ENCODE measurements at places on chromosomes 7 and 10.

- no peak for DNase-seq
Observed at GRCh38 chr7:84317536-84317935, 122.9 kb upstream of the SEMA3A start.

DNA sequence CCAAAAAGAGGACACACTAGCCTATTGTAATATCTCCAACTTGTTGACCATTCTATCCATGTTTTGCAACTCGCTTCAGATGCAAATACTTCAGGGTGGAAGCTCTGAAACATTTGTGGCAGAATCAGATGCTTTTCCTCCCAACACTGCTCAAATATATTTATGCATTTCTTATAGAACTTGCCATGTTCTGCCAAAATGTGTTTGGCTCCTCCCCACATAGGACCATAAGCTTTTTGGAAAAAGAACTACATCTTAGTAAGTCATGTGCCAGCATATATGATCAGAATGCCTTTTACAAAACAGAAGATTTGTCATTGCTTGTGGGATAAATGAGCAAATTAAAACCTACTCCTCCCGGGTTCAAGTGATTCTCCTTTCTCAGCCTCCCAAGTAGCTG lies 484.5 kb downstream of the TNS3 start:
- no peak for DNase-seq

- DNase-seq, result no peak
Observed at GRCh38 chr10:32077896-32078485, 21.8 kb upstream of the KIF5B start.

- DNase-seq, result no peak
Observed at GRCh38 chr7:77580762-77581350, 43.8 kb downstream of the PTPN12 start.

- DNase-seq, result no peak
Observed at GRCh38 chr10:79148452-79149344, 79.9 kb downstream of the ZMIZ1 start.

- no peak for DNase-seq
Observed at GRCh38 chr10:79166312-79166721, 97.6 kb downstream of the ZMIZ1 start.

- no peak for DNase-seq
Observed at GRCh38 chr7:9250876-9251275, 817.5 kb downstream of the NXPH1 start.

DNA sequence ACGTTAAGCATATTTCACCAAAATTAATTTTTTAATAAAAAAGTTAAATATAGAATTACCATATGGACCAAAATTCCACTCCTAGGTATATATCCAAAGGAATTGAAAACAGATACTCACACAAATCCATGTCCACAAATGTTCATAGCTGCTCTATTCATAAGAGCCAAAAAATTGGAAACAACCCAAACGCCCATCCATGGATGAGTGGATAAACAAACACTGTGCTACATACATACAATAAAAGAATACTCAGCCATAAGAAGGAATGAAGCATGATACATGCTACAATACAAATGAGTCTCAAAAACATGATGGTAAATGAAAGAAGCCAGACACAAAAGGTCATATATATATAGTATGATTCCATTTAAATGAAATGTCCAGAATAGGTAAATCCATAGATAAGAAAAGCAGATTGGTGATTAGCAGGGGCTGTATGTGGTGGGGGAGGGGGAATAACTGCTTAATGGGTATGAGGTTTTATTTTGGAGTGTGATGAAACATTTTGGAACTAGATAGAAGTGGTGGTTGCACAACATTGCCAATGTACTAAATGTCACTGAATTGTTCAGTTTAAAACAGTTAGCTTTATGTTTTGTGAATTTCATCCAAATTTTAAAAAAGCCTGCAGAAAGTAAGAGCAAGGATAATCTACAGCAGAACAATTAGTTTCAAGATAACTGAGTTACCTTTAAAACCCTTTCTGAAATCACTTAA lies 101.2 kb upstream of the EFCAB10 start:
- no peak for DNase-seq

- no peak for DNase-seq
Observed at GRCh38 chr10:352476-353235, 217.4 kb downstream of the ZMYND11 start.

DNA sequence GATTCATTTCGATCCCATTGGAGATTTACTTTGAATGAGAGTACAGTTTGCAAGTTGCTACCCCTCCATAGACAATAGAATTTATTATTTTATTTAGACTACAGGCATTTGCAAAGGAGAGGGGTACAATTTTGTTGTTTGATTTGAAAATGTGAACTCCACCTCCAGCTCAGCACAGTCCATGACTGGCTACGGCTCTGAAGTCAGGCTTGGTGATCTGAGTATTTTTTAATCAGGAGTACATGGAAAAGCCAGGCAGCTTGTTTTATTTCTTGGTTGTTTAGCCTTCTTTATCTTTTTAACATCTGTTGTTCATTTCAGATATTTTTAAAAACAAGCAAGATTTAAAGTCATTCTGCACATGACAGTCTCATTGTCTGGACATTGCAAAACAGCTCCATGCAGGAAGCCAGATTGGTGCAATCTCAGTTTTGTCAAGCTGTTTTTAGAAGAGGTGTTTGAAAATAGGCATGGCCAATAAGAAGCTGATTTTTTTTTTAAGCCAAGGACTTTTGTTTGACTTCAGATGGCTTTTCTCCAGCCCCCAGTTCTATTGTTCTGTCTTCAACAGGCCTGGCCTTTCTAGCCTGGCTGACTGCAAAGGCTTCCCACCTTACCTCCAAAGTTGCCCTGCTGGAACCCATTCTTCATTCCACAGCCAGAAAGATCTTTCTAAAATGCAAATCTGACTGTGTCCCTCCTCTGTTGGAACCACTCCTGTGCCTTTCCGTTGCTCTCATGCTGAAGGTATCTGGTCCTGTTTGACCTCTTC lies 12.2 kb downstream of the PLXDC2 start:
- no peak for DNase-seq

DNA sequence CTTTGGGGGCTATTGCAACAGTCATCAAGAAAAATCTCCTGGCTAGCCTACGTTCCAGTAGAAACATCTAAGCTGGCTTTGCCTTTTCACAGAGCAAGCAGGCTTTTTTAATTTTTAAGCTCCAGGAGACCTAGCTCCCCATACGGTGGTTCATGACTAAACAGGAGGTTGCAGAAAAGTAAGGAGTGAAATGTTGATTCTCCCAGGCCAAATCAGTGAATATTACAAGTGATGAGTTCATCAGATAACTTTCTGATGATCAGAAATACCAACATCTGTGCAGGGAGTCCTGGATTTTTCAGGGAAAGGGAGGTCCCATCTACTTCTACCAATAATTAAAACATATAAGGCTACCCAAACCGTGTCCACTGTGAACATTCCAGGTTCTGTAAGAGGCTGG lies 477.3 kb upstream of the CELF2 start:
- DNase-seq, result no peak

- DNase-seq, result no peak
Observed at GRCh38 chr7:148687555-148687954, 11.1 kb upstream of the CUL1 start.

DNA sequence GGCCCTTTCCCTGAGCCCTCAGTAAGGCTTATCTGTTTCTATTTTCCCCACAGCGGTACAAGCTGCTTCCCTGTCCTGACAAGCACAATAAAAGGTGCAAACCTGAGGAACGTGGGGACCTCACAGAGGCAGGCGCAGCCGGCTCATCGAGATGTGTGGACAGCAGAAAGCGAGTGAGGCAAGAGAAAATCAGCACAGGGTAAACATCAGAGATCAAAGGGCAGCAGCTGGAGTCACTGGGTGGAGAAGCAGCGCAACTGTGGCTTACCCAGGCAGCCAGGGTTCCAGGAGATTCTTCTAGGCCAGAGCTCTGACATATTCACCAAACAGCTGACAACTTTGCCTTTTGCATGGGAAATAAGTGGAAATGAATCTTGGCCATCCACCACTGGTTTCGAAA lies 212.6 kb downstream of the WDR11 start:
- no peak for DNase-seq

- DNase-seq, result no peak
Observed at GRCh38 chr10:100655326-100655759, 90.0 kb upstream of the PAX2 start.

DNA sequence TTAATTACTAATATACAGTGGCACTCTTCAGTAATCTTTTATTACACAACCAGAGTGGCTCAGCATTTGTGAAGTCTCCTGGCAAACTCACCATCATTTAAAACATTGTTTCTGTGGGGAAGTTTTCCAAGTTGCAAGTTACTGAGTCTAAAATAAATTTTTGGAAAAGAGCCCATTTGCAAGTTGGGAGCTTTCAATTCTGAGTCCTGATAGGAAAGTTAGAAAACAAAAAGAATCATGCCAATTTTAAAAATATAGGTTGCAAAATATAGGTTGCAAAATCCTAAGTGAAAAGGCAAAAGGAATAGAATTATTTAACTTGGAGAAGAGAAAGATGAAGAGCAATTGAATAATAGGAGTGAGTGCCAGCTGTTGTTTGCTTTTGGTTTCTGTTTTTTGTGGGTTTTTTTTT lies 378.8 kb upstream of the C7orf33 start:
- no peak for DNase-seq

DNA sequence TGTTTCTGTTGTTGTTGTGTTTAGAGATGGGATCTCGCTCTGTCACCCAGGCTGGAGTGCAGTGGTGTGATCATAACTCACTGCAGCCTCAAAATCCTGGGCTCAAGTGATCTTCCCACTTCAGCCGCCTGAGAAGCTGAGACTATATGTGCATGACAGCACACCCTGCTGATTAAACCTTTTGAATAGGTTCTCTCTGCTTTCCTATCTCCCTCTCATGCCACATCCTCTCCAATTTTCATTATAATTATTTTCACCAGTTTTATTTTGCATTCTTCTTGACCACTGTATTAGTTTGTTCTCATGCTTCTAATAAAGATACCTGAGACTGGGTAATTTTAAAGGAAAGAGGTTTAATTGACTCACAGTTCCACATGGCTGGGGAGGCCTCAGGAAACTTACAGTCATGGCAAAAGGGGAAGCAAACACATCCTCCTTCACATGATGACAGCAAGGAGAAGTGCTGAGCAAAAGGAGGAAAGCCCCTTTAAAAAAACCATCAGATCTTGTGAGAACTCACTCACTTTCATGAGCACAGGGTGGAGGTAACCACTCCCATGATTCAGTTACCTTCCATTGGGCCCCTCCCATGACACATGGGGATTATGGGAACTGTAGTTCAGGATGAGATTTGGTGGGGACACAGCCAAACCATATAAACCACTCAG lies 12.9 kb downstream of the AGK start:
- DNase-seq, result peak; percentile 58

GRCh38 chr10:52143338-52143737 lies 170.7 kb upstream of the DKK1 start:
- DNase-seq, result no peak

GRCh38 chr7:27595009-27595408 lies 67.7 kb downstream of the HIBADH start:
- no peak for DNase-seq

GRCh38 chr7:107874605-107875446 lies 16.2 kb upstream of the DLD start:
- peak; percentile 51 for DNase-seq

DNA sequence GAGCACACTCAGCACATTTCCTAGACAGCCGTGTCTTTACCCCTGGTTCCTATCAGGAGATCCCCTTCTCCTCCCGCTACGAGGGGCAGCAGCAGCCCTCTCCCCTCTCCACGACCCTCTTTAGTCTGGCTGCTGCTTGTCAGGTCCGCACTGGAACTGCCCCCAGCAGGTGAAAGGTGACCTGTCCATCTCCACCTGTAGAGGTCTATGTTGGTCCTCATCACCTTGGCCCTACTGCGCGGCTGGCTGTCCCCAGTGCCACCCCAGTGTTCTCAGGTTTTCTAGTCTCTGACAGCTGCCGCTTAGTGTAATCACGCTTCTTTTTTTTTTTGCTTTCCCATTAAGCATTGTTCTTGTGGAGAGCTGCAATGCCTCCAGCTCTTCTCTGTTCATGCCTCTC lies 545.7 kb downstream of the SDK1 start:
- DNase-seq, result no peak

GRCh38 chr10:78890506-78890905 lies 178.3 kb upstream of the ZMIZ1 start:
- DNase-seq, result no peak

DNA sequence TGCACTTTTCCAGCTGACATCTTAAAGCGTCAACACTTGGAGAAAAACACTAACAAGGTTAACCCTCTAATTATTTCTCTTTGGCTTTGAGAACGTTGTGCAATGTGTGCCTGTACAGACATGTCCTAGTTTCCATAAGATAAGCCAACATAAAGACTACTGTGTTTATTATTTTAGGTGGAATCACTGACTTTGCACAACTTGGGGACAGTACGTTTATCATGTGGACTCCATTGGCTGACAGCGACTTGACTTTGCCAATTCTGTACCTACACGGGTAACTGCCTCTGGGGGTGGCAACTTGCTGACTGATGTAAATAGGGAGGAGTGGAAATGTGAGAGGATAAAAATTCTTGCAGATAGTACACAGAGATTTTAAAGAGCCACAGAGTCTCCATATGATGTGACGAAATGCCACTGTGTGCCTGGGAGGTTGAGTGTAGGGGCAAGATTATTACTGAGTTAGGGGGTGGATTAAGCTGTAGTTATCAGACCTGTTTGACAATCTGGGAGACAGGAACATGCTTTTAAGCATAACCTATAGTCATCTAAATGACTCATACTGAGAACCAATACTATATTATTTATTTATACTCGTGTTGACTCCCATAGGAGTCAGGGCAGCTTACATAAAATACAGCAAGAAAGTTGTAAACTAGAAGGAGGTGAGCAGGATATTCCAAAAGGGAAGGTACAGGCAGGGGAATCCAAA lies 21.0 kb downstream of the SLC13A4 start:
- no peak for DNase-seq

DNA sequence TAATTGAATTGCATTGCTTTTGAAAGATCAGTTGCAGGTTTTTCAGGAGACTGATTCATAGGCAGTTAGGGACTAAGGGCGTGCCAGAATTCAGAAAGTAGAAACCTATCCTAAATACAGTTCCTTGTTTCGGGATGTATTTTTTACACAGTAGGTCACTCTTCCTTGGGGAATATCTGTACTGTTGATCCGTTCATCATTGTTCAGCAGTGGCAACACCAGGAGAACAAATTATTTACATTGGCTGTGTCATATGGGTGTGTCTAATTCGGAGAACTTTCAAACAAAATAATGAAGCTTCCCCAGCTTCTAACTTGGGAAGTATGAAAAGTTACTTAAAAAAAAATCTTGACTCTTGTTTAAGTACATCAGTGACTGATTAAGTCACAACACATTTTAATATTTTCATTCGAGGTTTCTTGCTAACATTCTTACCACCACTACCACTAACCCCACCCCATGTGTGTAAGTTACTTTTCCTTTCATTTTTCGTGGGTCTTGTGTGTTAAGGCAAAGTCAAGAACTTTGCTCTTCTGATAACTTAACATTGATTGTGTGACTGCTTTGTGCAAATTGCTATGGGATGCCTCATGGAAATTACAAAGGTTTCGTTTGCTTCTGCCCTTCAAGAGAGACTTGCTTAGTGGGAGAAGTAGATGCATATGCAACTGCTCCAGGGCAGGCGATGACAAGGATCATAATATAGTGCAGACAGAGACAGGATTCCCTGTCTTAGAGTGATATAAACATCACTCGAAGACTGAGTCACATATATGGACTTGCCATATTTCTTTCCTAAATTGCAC lies 43.8 kb upstream of the RPA3 start:
- DNase-seq, result no peak
